Aorta (tissue), 5 donors: ENCODE measurements at places on chromosomes 6 and 20. TPM values are rescaled to one million over a fixed set of nuclear protein-coding genes. Genes with fewer than 3 reads are reported as not detected.

- no peak overlapping the region for H3K4me3 ChIP-seq
- H3K27ac ChIP-seq = no peak overlapping the region
- DNase-seq = no peak
- no peaks in the 10 kb centered on the region for H3K27me3 ChIP-seq
These were observed 46.8 kb upstream of the DSP start for GRCh38 chr6:7494638-7495037.

GRCh38 chr20:6381887-6382286, 259.1 kb upstream of the FERMT1 start:
- no peak overlapping the region for H3K27ac ChIP-seq
- no peaks in the 10 kb centered on the region for H3K36me3 ChIP-seq
- H3K27me3 ChIP-seq = no peaks in the 10 kb centered on the region
- no peak overlapping the region for H3K4me3 ChIP-seq
- DNase-seq = no peak

GRCh38 chr6:67102743-67103142, 1395.7 kb upstream of the EYS start:
- no peak overlapping the region for H3K4me3 ChIP-seq
- H3K4me1 ChIP-seq = no peaks in the 10 kb centered on the region
- no peaks in the 10 kb centered on the region for H3K36me3 ChIP-seq

DNA sequence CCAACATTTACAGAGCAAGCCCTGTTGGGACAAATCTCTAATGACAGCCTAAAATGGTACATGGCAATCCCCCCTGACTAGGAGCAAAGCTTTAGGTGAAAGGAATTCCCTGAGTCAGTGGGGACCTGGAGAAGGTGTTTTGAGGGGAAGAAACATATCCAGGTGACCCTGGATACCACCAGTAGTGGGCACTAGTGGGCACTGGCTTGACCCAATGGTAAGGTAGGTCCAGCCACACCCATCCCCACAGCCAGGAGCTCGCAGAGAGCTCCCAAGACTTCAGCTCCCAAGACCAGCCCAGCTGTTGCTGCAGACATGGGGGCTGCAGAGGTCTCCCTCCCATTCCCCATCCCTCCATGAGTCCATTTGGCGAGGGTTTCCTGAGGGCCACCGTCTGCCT, 19.5 kb downstream of the GRM4 start:
- no peaks in the 10 kb centered on the region for H3K27me3 ChIP-seq
- no peak overlapping the region for H3K4me3 ChIP-seq
- DNase-seq = no peak
- H3K4me1 ChIP-seq = no peaks in the 10 kb centered on the region
- no peaks in the 10 kb centered on the region for H3K36me3 ChIP-seq

- DNase-seq = no peak
- H3K27me3 ChIP-seq = no peaks in the 10 kb centered on the region
- H3K4me3 ChIP-seq = no peak overlapping the region
- peaks cover 12% of the 10 kb centered on the region for H3K4me1 ChIP-seq
- no peak overlapping the region for H3K27ac ChIP-seq
These were observed 67.1 kb downstream of the EDN1 start for GRCh38 chr6:12356983-12357972.

- no peak overlapping the region for H3K27ac ChIP-seq
- no peaks in the 10 kb centered on the region for H3K36me3 ChIP-seq
- no peaks in the 10 kb centered on the region for H3K4me1 ChIP-seq
- no peak for DNase-seq
- H3K27me3 ChIP-seq = no peaks in the 10 kb centered on the region
These were observed 203.4 kb downstream of the TTLL2 start for GRCh38 chr6:167528239-167528638.

- no peak for DNase-seq
- no peaks in the 10 kb centered on the region for H3K4me1 ChIP-seq
- no peak overlapping the region for H3K4me3 ChIP-seq
- H3K36me3 ChIP-seq = no peaks in the 10 kb centered on the region
These were observed 266.8 kb downstream of the EPM2A start for GRCh38 chr6:145468534-145468933.

GRCh38 chr6:25960734-25961133, 1.9 kb upstream of the TRIM38 start:
- H3K36me3 ChIP-seq = no peaks in the 10 kb centered on the region
- H3K27ac ChIP-seq = no peak overlapping the region
- no peaks in the 10 kb centered on the region for H3K4me1 ChIP-seq
- no peak overlapping the region for H3K4me3 ChIP-seq
- no peak for DNase-seq

- no peaks in the 10 kb centered on the region for H3K4me1 ChIP-seq
- H3K27me3 ChIP-seq = no peaks in the 10 kb centered on the region
- H3K27ac ChIP-seq = no peak overlapping the region
- no peak for DNase-seq
- H3K4me3 ChIP-seq = no peak overlapping the region
- H3K36me3 ChIP-seq = no peaks in the 10 kb centered on the region
These were observed 144.1 kb upstream of the PTCHD4 start for GRCh38 chr6:48255094-48255493.

DNA sequence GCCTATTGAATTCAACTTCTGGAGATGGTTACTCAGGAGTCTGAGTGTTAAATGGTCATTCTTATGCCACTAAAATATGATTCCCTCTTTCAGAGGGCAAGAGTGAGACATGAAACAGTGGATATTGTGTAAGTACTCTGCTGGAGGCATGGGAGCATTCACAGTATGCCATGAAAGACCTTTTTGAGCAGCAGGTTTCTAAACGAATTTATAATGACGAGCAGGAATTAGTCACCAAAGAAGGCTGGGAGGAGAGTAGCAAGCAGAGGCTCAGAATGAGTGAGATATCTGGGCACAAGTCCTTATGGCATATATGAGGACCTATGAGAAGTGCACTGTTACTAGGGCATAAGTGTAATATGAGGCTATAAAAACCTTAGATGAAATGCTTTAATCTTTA, 10.9 kb upstream of the MYB start:
- H3K4me1 ChIP-seq = no peaks in the 10 kb centered on the region
- no peaks in the 10 kb centered on the region for H3K36me3 ChIP-seq
- no peaks in the 10 kb centered on the region for H3K27me3 ChIP-seq
- H3K4me3 ChIP-seq = no peak overlapping the region
- H3K27ac ChIP-seq = no peak overlapping the region

DNA sequence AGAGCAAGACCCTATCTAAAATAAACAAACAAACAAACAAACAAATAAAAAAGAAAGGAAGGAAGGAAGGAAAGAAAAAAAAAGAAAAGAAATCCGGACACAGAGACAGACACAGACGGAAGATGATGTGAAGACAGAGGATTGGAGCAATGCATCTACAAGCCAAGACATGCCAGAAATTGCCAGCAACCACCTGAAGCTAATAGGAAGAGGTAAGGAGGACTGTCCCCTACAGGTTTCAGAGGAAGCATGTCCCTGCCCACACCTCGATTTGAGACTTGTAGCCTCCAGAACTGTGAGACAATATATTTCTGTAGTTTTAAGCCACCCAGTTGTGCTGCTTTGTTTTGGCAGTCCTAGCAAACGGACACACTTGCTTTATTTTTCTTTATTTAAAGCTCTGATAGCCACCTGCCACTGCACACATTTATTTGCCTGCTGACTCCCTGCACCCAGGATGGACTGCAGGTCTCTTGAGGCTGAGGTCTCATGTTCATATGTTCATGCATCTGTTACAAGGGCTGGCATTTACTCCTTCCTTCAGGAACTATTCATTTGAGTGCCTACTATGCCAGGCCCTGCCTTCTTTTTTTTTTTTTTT, 20.7 kb upstream of the ZMYND8 start:
- no peaks in the 10 kb centered on the region for H3K36me3 ChIP-seq
- H3K27me3 ChIP-seq = no peaks in the 10 kb centered on the region
- DNase-seq = no peak
- H3K4me1 ChIP-seq = no peaks in the 10 kb centered on the region

- H3K36me3 ChIP-seq = peaks cover 2% of the 10 kb centered on the region
- H3K27me3 ChIP-seq = no peaks in the 10 kb centered on the region
- no peak overlapping the region for H3K4me3 ChIP-seq
- H3K4me1 ChIP-seq = peaks cover 19% of the 10 kb centered on the region
- no peak overlapping the region for H3K27ac ChIP-seq
These were observed 33.7 kb downstream of the GCNT2 start for GRCh38 chr6:10554826-10555225.

DNA sequence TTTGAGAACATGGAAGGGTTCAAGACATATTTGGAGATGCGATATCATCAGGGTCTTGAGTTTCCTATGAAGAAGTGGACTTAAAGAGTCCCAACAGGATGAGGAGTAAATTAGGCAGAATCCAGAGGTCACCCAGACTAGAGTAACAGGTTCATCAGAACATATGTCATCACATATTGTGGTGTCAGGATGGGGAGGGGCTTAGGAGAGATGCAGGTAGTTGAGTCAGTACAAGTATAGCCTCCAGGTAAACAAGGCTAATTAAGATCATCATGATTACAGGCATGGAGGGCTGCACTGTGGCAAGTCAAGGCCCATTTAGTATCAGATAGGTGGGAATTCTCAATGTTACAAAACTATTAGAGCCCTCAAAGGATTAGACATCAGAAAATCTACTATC, 90.1 kb upstream of the PAK5 start:
- no peaks in the 10 kb centered on the region for H3K27me3 ChIP-seq
- H3K36me3 ChIP-seq = no peaks in the 10 kb centered on the region
- H3K27ac ChIP-seq = no peak overlapping the region
- H3K4me3 ChIP-seq = no peak overlapping the region
- DNase-seq = no peak

- H3K36me3 ChIP-seq = no peaks in the 10 kb centered on the region
- no peaks in the 10 kb centered on the region for H3K27me3 ChIP-seq
- no peaks in the 10 kb centered on the region for H3K4me1 ChIP-seq
- no peak overlapping the region for H3K27ac ChIP-seq
- no peak overlapping the region for H3K4me3 ChIP-seq
- no peak for DNase-seq
These were observed 221.7 kb upstream of the HTR1E start for GRCh38 chr6:86715676-86716075.

- H3K4me1 ChIP-seq = no peaks in the 10 kb centered on the region
- no peak overlapping the region for H3K27ac ChIP-seq
- DNase-seq = no peak
- no peak overlapping the region for H3K4me3 ChIP-seq
These were observed 51.1 kb downstream of the GTF2H5 start for GRCh38 chr6:158219228-158219627.

- H3K4me3 ChIP-seq = no peak overlapping the region
- no peaks in the 10 kb centered on the region for H3K36me3 ChIP-seq
- H3K27me3 ChIP-seq = no peaks in the 10 kb centered on the region
- H3K27ac ChIP-seq = no peak overlapping the region
- DNase-seq = no peak
These were observed 118.1 kb downstream of the MACROD2 start for GRCh38 chr20:14113416-14113815.

DNA sequence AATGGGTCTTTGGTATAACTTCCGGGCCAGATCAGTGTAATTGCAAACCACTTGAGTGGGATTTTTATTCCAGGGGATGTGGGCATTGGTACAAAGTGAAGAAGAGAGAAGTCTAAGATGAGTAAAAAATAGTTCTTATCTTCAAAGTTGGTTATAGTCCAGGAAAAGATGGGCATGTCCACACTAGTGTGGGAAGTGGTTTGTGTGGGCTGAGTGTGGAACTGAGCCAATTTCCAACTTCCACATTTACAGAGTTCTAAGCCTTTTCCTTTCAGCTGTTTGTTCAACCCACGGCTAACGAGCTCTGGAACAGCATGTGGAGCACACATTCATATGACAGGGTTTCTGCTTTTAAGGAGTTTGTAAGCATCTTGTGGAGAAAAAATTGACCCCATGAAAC, 72.3 kb upstream of the IFNGR1 start:
- no peak overlapping the region for H3K4me3 ChIP-seq
- H3K4me1 ChIP-seq = no peaks in the 10 kb centered on the region
- DNase-seq = no peak
- H3K27ac ChIP-seq = no peak overlapping the region

GRCh38 chr6:25340431-25341202, 61.4 kb downstream of the CARMIL1 start:
- no peak for DNase-seq
- H3K4me1 ChIP-seq = peaks cover 9% of the 10 kb centered on the region
- H3K27ac ChIP-seq = no peak overlapping the region
- no peaks in the 10 kb centered on the region for H3K36me3 ChIP-seq
- H3K4me3 ChIP-seq = no peak overlapping the region

DNA sequence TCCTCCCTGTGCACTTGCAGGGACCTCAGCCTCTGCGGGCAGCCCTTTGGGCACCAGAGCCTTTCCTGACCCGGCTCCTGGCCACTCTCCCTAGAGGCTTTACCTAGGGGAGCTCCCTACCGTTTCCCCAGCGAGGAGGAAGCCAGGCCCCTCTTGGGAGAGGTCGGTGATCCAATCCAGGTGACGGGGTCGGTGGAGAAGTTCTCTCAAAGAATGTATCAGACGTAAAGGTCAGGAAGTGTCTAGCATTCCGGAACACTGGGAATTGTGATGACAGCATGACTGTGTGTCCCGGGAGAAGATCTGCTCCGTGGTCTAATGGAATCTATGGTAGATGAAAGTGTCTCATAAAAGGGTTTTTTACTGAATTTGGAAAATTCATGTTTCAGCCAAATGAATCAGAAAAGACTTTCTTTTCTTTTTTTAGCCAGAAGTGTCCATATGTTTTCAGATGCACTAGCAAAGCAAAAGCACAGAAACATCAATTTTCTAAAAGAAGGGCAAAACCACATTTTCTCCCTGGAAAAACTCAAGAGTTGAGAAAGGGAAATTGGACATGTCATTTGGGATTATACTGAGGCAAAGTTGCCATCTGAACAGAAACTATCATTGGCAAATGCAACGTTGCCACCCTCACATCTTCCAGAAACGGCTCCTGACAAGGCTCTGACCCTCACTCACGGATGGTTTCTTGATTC, 289.4 kb downstream of the THBS2 start:
- H3K36me3 ChIP-seq = no peaks in the 10 kb centered on the region
- H3K27me3 ChIP-seq = no peaks in the 10 kb centered on the region
- H3K4me1 ChIP-seq = no peaks in the 10 kb centered on the region
- DNase-seq = no peak
- no peak overlapping the region for H3K27ac ChIP-seq

- H3K4me1 ChIP-seq = no peaks in the 10 kb centered on the region
- H3K27me3 ChIP-seq = no peaks in the 10 kb centered on the region
These were observed 1009.7 kb upstream of the GJE1 start for GRCh38 chr6:141123049-141123448.

TPBG gene
- 27.6 TPM for total RNA-seq

EYS gene
- total RNA-seq = not detected

OPRL1 gene
- 0.78 TPM for total RNA-seq

SUMO4 gene
- 6.9 TPM for total RNA-seq

NKAIN4 gene
- total RNA-seq = not detected

RSPO3 gene
- 5.2 TPM for total RNA-seq

HDGFL1 gene
- total RNA-seq = not detected

MLIP gene
- 2.2 TPM for total RNA-seq

SNAI1 gene
- total RNA-seq = 10.4 TPM

HECA gene
- 47.4 TPM for total RNA-seq
